ENCODE measurements at places on chromosomes 13 and 19.

DNA sequence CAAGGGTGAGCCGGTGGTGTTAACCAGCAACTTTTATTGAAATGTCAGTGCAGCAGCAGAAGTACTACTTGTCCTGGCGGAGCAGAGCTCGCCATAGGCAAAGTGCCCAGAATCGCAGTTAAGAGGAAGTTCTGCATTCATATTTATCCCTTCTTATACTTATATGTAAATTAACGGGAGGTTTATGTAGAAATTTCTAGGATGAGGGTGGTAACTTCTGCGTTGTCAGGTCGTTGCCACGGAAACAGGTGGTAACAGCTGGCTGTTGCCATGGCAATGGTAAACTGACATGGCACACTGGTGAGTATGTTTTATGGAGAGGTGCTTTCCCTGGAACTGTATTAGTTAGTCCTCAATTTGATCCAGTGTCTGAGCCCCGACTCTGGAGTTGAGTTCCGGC lies 2494.9 kb upstream of the PCDH20 start:
- DNase-seq, result no peak

GRCh38 chr13:79604752-79605151 lies 123.8 kb downstream of the NDFIP2 start:
- DNase-seq, result no peak

- no peak for DNase-seq
These were observed 188.2 kb upstream of the ZNF536 start for GRCh38 chr19:30183807-30184490.

DNA sequence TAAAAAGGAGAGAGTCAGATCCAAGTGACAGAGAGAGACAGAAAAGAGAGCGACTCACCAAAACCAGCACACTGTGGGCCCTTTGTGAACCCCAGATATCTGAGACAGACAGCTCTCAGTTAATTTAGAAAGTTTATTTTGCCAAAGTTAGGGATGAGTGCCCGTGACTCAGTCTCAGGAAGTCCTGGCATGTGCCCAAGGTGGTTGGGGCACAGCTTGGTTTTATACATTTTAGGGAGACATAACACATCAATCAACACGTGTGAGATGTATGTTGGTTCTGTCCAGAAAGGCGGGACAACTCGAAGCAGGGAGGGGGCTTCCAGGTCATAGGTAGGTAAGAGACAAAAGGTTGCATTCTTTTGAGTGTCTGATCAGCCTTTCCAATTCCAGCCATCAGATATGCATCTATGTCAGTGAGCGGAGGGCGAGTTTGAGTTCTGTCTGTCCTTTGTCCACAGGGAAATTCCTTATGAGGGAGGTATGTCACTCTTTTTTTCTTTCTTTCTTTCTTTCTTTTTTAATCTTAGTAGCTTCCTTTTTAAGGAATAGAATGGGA lies 37.2 kb upstream of the ATP11A start:
- DNase-seq, result no peak

DNA sequence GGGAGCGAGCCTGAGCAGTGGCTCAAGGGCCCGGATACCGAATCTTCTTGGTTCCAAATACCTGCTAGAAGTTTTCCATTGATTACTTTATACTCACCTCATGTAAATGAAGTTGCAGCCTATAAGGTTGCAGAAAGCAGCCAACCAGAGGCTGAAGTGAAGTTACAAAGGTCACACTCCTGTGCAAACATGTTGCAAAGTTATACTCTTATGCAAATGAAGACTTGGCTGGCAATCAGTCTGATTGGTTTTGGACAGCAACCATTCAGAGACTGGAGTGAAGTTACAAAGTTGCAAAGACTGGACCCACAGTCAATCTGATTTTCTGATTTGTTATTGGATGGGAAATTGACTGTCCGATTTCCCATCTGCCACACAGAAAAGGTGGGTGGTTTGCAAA lies 152.5 kb downstream of the GGACT start:
- DNase-seq, result no peak

DNA sequence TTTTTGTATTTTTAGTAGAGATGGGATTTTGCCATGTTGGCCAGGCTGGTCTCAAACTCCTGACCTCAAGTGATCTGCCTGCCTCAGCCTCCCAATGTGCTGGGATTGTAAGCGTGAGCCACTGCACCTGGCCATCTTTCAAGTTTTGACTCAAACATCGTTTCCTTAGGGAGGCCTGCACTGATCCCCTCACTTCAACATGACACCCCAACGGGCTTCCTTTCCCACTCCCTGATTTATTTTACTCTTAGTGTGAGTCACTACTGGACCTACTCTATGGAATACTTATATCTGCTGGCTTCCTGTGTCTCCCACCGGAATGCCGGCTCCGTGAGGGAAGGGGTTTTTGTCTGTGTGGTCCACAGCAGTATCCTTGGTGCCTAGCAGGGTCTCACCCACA lies 4.5 kb upstream of the ADAMTS10 start:
- DNase-seq, result no peak

DNA sequence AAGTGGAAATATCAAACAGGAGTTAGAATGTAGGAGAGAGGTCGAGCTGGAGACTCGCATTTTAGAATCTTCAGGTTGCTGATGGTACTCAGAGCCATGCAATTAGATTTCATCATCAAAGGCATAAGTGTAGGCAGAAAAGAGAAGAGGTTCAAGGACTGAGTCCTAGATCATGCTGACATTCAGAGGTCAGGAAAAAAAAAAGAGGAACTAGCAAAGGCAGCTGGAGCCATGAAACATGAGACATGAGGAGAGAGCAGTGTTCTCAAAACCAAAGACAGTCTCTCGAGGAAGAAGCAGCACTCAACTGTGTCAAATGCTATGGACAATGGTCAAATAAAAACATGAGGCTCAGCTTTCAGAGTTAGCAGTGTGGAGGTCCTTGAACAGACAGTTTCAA lies 12.4 kb upstream of the TPP2 start:
- no peak for DNase-seq

- DNase-seq, result no peak
These were observed 17.6 kb downstream of the TMEM38A start for GRCh38 chr19:16678498-16678897.

GRCh38 chr13:40666933-40667621 lies 636 bp upstream of the FOXO1 start:
- DNase-seq, result no peak

DNA sequence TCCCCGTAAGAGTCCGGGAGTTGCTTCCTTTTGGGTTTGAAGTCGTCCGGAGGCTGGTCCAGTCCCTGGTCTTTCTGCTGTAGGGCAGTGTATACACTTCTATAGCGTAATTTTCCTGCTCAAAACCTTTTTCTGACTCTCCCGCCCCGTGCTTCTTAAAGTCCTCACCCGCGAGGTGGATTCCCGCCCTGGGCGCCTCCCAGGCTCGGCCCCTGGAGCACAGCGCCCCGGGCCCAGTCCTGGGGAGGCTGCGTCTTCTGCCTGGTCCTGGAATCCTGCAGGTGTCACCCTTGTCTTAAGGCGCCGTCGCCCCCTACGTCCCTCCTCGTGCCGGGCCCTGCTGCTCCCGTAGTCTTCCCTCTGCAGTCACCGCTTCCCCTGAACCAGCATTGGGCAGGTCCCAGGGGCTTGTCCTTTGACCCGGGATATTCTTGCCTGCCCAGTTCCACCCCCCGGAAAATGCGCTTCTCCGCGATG lies 34.4 kb upstream of the ZNF808 start:
- no peak for DNase-seq
